ENCODE measurements at places on chromosomes 3 and 15. TPM values are rescaled to one million over a fixed set of nuclear protein-coding genes. Genes with fewer than 3 reads are reported as not detected.
A peak's percentile ranks its signal among the peaks of the same experiment; 100 is the strongest.

TAGLN3 gene
- total RNA-seq = not detected

RAD51 gene
- 47.0 TPM for total RNA-seq

MUSTN1 gene
- total RNA-seq = 1.8 TPM

DNA sequence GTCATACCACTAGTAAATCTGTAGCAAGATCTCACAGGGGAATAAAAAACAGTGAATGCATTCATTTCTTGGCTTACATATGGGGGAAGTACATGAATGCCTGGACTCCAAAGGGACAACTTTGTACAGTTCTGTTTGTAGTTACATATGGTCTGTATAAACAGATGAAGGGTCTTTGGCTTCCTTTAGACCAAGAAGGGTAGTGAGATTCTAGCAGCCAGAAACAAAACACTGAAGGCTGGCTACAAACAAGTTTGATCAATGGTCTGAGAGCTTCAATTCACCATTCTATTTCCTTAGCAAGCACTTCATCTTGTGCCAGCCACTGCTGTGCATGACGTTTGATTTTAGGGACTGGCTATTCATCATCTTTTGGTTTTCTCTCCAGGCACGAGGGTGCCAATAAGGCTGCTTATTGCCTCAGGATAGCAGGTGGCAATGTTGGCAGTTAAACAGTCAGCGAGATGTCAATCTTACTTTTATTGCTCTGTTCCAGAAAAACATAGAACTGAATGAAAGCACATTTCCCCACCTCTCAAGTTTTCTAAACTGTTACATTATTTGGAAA, 313.7 kb upstream of the COL8A1 start:
- DNase-seq = no peak

- DNase-seq = peak; percentile 29
Observed at GRCh38 chr15:69017978-69018377, 3.5 kb downstream of the NOX5 start.

DNA sequence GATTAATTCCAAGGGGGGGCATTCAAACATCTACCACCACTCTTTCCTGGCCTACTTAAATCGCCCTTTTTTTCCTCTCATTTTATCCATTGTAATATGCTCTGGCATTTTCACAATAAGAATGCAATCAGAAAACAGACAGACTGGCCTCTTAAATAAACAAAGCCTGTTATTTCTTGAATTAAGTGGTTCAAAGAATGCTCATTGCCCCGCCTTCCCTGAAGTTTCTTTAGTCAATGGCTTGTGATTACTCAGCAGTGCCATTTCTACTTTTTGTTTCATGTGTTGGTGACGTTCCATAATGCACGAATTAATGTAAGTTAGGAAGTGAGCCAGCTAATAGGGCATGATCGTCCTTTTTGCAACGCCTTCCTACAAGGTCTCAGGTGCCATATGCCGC, 68.0 kb downstream of the FBN1 start:
- DNase-seq = no peak

- peak; percentile 50 for DNase-seq
Observed at GRCh38 chr3:134600685-134601463, 49.9 kb downstream of the KY start.

- no peak for DNase-seq
Observed at GRCh38 chr3:157310329-157311052, 126.2 kb upstream of the PTX3 start.

DNA sequence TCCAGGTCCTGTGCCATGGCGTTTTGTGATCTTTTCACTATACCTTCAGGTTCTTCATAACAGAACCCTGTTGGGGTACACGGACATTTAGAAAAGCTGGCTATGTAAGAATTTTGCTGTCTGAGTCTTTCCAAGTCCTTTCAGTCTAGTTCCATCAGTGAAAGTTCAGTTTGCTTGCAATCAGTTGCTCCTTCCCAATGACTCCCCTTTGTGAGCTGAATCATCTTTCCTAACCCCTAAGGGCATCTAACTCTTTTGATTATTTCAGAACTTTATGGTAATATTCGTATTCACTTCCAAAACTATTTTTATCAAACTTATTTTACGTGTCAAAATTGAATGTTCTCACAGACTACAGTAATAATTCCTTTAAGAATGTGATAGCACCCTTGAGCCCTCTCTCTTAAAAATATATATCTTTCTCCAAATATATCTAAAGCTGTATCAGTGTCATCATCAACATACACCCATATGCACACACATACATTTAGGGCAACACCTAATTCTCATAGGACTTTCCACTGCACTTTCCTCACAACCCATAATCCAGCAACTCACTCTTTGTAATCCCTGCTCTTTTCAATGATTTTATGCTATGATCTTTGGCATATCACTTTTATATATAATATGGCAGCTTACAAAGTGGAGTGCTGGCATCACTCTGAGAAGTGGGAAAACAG, 263.7 kb downstream of the GBE1 start:
- no peak for DNase-seq

DNA sequence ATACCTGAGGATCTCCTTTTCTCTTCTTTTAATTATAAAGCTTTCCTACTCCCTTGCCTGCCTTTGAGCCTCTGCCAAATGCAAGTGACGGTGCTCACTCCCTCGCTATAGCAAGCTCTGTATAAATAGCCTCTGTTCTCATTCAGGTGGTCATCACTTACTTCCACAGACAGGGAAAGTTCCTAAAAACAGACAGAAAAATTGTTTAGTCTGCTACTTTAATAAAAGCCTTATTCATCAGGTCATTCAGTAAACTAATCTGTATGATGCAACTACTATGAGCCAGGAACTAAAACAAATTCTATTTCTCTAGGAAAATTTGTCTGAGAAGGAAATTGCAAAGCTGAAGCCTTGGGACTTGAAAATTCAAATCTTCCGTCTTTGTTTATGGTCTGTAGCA, 10.2 kb upstream of the DLG1 start:
- no peak for DNase-seq

- DNase-seq = no peak
Observed at GRCh38 chr3:30518181-30518864, 88.1 kb upstream of the TGFBR2 start.

GRCh38 chr3:64627471-64628321, 60.1 kb downstream of the ADAMTS9 start:
- peak; percentile 77 for DNase-seq

DNA sequence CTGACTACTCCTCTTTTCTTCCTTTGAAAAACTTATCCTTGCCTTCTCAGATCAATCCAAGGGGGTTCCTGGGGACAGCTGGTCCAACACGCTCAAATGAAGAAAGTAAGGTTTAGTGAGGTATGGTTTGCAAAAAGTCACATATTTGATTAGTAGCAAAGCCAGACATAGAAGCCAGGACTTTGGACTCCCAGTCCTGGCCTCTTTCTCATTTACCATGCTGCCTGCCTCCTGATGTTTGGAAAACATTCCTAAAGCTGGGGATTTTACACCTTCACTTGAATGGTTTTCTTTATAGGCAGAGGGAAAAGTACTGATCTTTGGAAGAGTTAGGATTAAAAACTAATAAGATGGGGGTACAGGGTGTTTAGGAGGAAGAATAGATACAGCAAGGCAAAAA, 14.6 kb downstream of the POPDC2 start:
- DNase-seq = no peak

DNA sequence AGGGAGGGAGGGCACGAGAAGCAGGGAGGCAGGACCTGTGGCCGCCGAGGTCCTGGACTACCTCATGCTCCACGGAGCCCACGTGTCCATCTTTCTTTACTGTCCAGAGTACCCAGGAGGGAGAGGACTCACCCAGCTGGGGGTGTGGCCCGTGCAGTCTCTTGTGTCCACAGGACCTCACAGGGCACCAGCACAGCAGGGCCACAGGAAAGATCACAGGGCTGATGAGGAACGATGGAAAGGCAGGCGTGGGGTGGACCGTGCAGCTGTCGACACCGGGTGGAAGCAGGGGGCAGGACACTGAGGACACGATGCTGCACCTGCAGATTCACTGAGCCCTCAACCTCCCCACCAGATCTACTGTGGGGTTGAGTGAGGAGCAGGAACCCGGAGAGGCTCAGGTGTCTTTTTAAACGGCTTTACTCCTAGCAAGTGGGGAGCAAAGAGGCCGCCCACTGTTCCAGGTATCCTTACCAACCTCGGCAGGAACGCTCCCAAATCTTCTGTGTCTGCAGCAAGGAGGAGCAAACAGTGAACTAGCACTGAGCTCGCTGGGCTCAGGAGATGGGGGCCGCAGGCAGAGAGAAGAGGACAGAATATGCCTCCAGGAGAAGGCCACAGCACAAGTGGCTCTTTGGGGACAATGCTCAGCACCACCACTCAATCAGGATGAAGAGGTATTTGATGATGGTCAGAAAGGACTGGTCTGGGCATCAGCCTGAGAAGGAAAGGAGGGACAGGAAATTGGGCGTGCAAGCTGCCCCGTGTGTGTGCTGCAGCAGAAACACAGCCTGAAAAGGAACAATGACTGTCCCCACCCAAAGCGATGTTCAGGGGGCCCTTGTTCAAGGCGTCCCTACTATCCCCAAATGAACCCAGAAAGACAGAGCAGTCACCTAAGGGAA, 198.8 kb downstream of the XXYLT1 start:
- peak; percentile 23 for DNase-seq

DNA sequence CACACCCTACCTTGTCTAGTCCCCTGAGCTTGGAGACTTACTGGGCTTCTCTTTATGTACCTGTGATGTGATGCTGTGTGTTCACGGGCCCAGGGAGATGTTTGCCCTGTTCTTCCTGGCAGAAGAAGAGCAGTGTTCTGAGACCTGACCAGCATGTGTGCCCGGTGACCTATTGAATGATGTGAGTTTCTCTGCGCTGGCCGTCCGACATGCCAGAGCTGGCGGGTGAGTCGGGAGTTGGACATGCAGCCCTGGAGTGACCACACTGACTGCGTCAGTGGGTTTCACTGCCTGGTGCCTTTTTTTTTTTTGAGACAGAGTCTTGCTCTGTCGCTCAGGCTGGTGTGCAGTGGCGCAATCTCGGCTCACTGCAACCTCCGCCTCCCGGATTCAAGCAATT, 42.3 kb downstream of the CGNL1 start:
- no peak for DNase-seq

- no peak for DNase-seq
Observed at GRCh38 chr15:70356062-70356860, 258.5 kb upstream of the TLE3 start.

- peak; percentile 94 for DNase-seq
Observed at GRCh38 chr3:134057654-134058110, 28.0 kb upstream of the SLCO2A1 start.

DNA sequence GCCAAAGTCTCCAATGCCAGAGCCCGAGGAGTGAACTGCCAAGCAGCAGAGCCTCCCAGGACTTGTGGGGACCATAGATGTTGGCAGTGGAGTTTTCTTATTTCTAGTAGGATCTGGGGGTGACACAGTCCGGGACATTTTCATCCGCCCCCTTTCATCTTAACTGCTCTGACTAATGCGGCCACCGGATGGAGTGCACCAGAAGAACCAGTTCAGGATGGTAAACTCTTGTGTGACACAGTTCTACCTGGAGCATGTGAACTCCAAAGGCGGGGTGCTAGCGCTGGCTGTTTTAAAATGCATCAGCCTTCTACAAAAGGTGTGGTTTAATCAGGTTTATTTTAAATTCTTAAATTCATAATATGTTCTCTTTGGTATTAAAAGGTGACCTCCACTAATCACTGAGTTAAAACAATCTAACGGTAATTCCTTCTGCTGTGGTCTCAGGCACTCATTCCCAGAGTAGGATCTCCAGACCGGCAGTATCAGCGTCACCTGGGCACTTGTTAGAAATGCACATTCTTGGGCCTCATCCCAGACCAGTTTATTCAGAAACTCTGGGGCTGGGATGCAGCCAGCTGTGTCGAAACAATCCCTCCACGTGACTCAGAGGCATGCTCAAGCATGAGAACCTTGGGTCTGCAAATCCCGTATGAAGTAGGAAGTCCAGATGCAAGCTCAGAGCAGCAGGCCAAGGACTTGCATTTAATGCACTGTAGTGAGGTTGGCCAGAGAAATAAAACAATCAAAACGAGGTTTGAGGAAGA, 105.5 kb downstream of the GABRB3 start:
- DNase-seq = no peak

GRCh38 chr15:49890689-49891088, 228.3 kb downstream of the ATP8B4 start:
- DNase-seq = no peak
